ENCODE measurements at places on chromosomes 1 and 21.
A peak's percentile ranks its signal among the peaks of the same experiment; 100 is the strongest.

GRCh38 chr1:240149484-240150094, 57.9 kb downstream of the FMN2 start:
- DNase-seq = no peak

DNA sequence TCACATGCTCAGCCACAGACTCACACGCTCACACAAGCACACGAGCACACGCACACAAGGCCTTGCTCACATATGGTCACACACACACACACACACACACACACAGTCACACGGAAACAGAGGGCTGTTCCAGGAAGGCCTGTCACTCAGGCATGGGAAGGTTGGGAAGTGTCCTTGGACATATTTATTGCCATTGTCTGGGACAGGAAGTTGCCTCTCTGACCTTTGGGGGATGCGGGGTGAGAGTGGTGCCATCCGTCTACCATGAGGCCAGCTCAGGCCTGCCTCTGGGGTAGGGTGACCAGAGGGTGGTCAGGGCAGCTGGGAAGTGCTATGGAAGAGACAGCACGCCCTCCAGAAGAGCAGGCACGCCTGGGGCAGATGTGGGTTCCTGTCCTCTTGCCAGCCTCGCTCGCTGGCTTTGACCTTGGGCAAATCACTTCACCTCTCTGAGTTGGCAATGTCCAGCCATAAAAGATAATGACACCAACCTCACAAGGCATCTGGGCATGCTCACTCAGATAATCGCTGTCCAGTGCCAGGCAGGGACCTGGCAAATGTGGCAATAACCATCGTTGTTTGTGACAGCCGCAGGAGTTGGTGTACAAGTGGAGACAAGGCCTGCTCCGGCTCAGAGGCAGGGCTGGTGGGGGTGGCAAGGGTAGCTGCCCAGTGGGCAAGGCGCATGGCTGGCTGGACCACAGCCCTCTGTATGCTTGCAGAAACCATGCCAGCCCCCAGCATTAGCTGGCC, 8.0 kb upstream of the GUCA2A start:
- no peak for DNase-seq

- no peak for DNase-seq
These were observed 93.9 kb downstream of the SLC45A1 start for GRCh38 chr1:8411803-8412182.

DNA sequence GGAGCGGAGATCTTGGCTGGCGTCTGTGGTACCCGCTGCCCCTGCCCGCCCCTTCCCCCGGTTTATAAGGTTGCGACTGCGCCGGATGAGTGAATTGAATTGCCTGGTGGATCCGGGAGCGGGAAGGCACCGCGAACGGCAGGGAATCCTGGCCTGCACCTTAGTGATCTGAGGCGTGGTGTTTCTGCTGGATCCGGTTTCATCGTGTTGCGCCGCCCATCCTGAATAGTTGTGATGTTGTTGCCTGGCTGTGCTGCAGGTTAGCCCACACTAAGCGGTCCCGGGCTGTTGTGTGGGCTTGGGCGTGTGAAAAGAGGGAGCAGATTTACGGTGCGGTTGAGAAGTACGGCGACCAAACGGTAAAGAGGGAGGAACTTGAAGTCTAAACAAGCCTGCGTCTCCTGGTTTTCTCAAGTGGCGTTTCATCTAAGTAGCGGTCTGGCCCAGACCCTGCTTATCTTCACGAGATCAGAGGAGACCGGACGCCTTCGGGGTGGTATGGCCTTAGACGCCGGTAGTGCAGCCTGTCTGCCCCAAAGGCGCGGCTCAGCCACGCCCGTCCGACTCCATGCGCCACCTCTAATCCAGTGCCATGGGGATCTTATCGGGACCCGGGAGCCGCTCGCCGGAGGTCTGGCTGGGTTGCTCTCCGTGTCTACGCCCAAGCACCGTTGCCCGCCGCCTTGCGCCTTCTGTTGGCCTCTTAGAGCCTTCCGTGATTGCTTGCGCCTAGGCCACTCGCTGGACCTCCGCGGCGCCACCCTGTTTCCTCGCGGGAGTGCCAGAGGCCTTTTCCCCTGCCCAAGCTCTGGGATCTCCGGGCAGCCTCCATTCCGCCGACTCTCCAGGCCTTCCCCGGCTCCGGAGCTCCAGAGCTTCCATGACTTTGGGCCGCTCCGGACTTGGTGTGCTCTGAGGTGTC, 87.5 kb upstream of the RHOU start:
- DNase-seq = no peak

DNA sequence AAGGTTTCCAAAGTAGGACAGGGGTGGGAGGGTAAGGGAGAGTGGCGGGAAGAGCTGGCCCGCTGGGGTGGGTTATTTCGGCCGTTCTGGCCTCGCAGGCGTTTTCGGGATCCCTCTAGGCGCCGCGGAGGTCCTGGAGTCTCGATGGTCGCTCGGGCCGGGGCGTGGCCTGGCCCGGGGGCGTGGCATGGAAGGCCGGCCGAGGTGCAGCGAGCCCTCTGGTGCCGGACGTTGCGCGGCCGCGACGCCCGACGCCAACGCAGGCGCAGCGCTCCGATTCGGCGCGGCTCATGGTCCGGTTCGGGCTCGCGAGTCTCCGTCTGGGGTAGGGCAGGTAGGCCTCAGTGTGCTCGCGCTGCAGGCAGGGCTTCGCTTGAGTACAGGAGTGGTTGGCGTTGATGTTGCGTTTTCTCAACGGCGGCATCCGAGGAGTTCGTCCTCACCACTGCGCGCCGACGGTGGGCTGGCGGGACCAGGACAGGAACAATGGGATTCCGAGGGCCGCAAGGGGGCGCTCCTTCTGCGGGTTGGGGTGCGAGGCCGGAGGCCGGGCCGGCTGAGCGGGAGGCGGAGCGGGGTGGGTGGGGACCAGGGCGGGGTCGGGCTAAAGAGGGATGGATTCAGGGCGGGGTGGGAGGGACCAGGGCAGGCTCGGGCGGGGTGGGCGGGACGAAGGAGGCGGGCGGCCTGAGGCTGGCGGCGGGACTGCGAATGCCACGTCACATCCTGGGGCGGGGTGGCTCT, at the start of gene PGBD2:
PGBD2 (plus strand) TSS at position 227 of the 744 bp plus-strand sequence. CDS start 7,628 bp downstream, outside the sequence.
- DNase-seq = no peak

GRCh38 chr1:35567947-35568558, 5.1 kb upstream of the TFAP2E start:
- DNase-seq = no peak

GRCh38 chr1:53517821-53518352, 58.7 kb downstream of the DMRTB1 start:
- DNase-seq = no peak

DNA sequence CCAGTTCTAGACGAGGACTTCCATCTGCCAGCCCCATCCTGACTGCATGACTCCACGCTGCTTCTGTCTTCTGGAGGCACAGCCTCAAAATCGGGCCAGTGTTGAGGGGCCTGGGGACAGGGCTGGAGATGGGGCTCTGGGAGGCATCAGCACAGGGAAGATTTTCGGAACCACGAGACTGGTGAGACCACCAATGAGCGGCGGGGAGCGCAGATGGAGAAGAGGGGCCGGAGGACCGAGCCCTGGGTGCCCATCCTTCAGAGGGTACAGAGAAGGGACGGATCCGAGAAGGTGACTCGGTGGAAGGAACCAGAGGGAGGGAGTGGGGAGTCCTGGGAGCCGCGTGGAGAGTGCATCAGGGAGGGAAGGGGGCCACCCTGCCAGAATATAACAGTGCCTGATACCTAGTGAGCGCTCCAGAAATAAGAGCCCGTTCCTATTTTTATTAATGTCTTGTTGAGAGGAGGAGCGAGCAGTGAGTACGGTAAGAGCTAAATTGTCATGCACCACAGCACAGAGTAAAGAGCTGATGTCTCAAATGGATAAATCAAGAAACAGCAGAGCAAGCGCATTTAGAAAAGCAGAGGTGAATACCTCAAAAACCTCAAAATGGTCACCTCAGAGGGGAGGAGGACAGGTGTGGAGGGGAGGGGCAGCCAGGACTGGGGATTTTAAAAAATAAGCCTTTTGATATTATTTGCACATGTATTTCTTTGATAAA, 26.2 kb upstream of the KIF26B start:
- DNase-seq = no peak

- DNase-seq = peak; percentile 74
These were observed at the start of gene PRUNE1 for GRCh38 chr1:151008244-151009205. Gene PRUNE1, plus strand, starts transcription at chr1:151008449. Its CDS starts 184 bp downstream, at chr1:151008633.

DNA sequence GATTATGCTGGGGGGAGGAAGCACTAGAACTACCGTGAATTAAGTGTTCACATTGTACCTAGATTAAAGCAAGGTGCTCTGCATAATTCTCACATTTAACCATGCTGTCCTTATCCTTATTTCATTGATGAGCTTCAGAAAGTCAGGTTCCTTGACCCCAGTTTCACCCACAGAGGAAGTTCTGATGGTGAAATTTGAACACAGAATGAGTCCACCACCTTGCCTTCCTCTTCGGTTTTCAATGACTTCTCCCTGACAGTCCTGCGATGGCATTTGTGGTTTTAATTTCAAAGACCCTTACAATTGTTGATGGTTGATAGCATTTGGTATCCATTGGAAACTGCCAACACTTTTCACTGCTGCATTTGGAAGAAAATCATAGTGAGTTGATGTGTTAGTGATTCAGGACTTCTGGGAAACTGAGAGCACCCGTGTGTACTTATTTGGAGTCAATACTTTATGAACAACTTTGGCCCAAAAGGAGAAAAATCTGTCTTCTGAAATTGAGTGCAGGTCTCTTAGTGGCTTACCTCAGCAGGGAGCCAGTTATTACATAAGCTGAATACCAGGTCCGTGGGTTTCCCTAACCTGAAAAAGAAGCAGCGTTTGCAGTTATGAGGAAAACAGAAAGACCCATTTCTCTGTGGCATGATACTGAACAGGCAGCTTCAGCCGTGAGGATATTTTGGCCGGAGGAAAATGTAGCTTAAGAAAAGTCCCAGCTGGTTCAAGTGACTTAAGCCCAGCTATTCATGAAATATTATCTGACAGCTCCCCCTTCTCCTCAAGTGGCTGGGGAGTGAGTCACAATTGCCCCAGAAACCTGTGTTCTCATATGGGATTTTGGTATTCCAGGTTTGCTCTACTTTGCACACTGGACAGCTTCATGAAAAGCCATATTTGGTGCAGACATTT, 47.5 kb downstream of the ROR1 start:
- no peak for DNase-seq

DNA sequence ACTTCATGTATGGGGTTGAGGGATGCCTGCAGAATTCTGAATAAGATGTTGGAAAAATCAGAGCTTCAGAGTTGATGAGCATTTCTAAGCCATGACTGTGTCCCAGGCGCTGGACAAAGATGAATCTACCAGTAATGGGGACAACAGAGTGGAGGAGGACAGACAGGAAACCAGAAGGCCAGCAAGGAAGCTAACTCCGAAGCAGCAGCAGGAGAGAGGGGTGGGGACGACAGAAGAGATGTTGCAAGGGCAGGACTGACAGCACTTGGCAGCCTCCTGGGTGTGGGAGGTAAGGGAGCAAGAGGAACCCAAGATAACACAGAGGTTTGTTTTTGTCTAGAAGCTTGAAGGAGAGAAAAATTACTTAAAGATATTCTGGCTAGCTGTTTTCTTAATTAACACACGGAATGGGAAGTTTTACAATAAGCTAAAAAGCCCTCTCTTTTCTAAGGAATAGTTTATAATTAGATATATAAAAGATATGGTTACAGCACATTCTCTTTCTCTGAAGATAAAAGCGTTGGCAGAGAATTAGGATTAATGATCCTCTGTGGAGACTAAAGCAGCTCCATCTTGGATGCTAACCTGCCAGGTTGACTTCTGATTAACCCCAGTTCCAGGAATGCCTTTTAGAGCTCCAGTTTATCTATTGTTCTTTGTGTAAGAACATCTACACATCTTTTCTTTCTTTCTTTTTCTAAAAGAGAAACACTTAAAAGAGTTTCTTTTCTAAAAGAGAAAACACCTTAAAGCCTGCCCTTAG, 92.7 kb downstream of the TENT5C start:
- DNase-seq = no peak

- DNase-seq = no peak
These were observed at the start of gene KCNQ4 for GRCh38 chr1:40783001-40783905. Gene KCNQ4, plus strand, starts transcription at chr1:40783787. Its CDS starts 307 bp downstream, at chr1:40784094.

DNA sequence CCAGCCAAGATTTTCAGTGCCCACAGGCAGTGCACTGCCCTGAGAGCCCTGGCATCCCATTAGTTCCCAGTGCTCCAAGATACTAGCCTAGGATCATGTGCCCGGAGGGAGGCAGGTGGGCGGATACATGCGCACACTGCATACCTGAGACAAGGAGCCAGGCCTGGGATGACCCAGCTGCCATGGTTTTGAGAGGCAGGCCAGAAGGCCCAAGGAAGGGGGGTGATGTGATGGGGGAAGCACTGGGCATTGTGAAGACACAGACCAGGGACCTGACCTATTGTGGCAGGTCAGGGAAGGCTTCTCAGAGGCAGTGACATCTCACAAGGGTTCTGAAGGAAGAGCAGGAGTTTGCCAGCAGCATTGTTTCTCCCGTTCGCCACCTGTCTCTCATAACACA, 3.6 kb downstream of the ZC3H12A start:
- no peak for DNase-seq

- peak; percentile 3 for DNase-seq
These were observed 289.2 kb upstream of the DPYD start for GRCh38 chr1:98210064-98210463.

- no peak for DNase-seq
These were observed 6.2 kb downstream of the SLC26A9 start for GRCh38 chr1:205936846-205937586.

DNA sequence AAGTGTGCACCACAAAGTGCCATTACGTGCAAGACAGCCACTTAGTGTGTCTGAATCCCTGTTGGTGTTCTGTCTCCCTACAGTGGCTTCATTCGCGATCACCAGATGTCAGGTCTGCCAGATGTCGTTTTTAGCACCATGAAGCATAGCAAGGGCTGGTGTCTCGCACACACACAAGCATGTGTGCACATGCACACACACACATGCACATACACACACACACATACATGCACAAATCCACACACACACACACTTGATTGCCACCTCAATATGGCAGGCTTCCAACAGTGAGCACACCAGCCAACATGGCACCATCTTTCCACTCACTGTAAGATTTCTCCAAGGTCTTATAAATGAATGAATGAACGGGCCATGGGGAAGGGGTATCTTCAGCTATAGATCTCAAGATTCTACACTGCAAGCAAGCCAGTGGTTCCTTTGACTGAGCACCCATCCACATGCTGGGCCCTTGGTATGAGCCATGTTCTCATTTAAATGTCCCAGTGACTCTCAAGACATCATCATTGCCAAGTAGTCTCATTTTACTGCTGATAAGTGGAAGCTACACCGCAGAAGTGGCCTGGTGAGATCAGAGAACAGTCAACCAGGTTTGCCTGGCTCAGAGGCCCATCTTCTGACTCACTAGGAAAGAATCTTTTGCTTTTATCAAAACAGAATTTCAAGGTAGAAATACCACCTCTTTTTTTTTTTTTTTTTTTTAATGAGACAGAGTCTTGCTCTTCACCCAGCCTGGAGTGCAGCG, 84.9 kb downstream of the SIM2 start:
- peak; percentile 70 for DNase-seq

- no peak for DNase-seq
These were observed 23.4 kb upstream of the KIAA1614 start for GRCh38 chr1:180889325-180889724.

- no peak for DNase-seq
These were observed 84.1 kb upstream of the C21orf91 start for GRCh38 chr21:17903029-17903806.

GRCh38 chr1:191320062-191320461, 838.2 kb upstream of the RGS18 start:
- DNase-seq = no peak

- DNase-seq = no peak
These were observed 21.8 kb downstream of the PPT1 start for GRCh38 chr1:40075266-40075665.

Data from epithelial cell of proximal tubule (primary cell).